ENCODE measurements at places on chromosomes 5 and 9.

- DNase-seq = no peak
Measured at GRCh38 chr9:38023661-38024035, 45.4 kb downstream of the SHB start.

DNA sequence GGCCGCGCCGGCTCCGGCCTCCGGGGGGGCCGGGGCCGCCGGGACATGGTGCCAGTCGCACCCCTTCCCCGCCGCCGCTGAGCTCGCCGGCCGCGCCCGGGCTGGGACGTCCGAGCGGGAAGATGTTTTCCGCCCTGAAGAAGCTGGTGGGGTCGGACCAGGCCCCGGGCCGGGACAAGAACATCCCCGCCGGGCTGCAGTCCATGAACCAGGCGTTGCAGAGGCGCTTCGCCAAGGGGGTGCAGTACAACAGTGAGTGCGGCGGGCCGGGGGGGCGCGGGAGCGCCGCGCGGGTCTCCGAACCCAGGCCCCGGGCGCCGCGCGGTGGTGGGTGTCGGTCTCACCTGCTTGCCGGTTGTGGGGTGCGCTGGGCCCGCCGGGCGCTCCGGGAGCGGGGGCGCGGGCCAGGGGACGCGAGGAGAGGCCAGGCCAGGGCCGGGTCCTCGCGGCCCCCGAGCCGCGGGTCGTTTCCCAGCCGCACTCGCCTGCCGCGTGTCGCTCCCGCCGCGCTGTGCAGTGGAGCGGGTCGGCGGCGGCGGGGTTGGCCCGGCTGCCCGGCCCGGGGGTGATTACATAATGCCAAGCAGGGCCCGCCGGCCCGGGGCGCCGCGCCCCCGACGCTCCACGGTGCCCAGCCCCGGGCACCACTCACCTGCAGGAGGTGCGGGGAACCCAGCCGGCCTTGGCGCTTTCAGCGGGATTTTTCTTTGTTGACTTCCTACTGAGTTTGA is 492 bp downstream of the RABL6 start:
- peak; percentile 31 for DNase-seq

GRCh38 chr5:16013334-16014065 is 166.1 kb downstream of the MARCHF11 start:
- no peak for DNase-seq

DNA sequence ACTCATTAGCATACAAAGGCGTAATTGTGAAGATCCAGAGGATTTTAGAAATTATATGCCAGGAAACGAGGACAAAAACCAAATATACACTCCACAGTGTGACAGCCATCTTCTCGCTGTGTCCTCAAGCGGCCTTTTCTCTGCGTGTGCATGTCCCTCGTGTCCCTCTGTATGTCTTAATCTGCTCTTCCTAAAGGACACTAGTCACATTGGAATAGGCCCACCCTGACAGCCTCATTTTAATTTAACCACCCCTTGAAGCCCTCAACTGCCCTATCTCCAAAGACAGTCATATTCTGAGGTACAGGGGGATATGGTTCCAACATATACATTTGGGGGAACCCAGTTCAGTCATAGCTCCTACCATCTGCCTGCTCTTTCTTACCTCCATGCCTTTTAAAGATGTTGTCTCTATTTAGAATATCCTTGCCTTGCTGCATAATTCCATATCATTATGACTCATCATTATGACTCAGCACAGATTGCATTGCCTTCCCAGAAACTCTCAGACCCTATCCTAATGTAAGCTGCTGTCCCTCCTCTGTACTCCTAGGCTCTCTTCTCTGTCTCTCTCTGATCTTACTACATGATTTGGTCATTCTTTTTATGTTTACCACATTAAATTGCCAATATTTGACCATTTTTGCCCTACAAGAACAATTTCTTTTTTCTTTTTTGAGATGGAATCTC is 210.9 kb downstream of the AOPEP start:
- no peak for DNase-seq

DNA sequence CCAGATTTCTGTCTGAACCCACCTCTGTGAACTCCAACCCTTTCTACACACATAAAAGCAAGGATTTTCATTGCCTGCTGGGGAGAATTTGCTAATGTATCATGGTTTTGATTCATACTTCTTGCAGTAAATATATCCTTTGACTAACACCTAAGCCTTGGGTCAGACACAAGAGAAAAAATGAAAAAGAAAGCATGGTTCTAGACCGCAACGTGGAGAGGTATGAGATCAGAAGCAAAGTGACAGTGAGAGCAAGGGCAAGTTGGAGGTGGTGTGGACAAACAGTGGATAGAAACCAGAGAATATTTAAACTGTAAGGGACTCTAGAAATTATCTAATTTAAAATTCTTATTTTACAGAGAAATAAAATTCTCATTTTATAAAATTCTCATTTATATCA is 212.9 kb upstream of the SEMA6A start:
- DNase-seq = no peak

GRCh38 chr5:14842117-14842516 is 29.5 kb downstream of the ANKH start:
- DNase-seq = no peak

DNA sequence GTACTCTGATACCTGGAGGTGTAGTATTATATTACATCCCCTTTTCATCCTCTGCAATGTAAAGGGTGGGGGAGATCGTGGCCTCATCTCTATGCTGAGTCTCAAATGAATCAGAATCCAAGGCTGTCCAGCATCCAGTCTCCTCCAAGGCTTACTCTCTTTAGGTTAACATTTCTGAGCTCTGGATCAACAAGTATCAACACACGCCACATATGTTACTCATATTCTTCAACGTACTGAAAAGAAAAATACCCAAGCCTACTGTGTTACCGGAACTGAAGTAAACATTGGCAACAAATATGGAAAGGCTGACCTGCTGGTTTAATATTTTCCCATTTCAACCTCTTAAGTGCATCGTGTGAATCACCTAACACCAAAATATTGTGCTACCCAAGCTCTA is 241.8 kb downstream of the GAS1 start:
- DNase-seq = no peak

- no peak for DNase-seq
Measured at GRCh38 chr5:150157168-150157567, 1.5 kb upstream of the PDGFRB start.

- DNase-seq = no peak
Measured at GRCh38 chr9:2087500-2088313, 72.6 kb downstream of the SMARCA2 start.

Data from activated T-helper 1 cell treated with anti-CD3 and anti-CD28 coated beads, Interleukin-2, amount 50 U/mL, for 16 hours (primary cell).